ENCODE measurements at places on chromosomes 12 and 14. TPM values are rescaled to one million over a fixed set of nuclear protein-coding genes. Genes with fewer than 3 reads are reported as not detected.

DNA sequence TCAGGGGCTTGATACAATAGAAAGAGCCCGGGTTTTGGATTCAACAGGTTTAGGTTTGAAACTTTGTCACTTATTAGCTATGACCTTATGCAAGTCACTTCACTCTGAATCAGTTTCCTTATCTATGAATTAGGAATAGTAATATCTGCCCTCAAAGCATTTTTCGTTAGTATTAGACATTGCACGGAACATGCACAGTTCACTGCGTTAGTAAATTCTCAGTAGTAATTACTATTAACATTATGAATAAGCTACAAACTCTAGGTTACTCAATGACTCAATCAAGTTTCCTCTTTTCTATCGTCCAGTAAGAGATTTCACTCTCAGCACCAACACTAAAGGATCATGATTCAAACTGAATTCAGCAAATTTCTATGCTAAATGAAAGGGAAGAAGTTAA lies 150.3 kb downstream of the CEP83 start:
- DNase-seq, result no peak

DNA sequence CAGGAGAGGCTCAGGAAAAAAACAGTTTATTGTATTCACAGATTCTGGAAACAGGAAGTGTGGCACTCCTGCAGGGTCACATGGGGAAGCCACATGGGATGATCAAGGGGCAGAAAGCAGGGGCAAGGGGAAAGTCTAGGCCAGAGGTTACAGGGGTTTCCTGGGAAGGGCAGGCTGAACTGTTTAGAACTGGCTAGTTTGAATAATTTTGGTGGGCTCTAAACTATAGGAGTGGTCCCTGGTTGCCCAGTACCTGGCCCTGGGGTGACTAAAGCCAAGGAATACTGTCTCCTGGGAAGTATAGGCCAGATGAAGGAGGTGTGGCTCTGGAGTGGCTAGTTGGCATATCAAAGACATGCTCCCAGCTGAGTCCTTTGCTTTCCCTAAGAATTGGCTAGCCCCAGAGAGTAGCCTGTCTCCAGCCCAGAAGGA lies 169.2 kb downstream of the SLC41A2 start:
- no peak for DNase-seq

GRCh38 chr14:55170526-55170925 lies 20.9 kb downstream of the DLGAP5 start:
- DNase-seq, result no peak

DNA sequence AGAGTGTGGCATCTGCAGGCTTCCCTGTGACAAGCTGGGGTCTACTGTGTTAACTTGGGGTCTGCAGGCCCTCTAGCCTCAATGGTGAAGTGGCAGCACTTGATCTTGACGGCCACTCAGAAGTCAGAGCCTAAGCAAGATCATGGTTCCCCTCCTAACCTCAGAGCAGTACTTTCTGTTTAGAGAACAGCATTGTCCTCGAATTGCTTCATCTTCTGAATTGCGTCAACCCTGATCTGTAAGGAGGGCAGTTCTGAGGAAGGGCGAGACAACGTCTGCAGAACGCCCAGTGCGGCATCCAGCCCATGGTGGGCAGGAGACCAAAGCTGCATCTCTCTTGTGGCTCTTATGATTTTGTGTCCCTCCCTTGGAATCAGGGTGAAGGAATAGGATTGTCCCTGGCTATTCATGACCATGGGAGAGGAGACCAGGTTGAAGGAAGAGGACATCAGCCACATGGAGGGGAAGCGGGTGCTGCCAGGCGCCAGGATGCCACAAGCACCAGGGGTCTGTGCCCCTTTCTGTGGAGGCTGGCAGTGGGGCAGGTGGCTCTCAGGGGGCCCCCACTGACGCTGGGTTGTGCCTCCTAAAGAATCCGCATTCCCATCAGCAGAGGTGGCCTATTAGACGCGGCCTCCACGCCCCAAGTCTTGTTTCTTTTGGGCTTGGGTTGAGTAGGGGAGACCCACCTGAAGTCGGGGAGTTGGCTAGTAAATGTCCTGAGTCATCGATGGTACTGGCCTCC lies 2.2 kb downstream of the SERPINA9 start:
- peak; percentile 25 for DNase-seq

The NID2 gene
- total RNA-seq, result 33.5 TPM

The OTUB2 gene
- 1.2 TPM for total RNA-seq

The ACVRL1 gene
- 86.6 TPM for total RNA-seq

DNA sequence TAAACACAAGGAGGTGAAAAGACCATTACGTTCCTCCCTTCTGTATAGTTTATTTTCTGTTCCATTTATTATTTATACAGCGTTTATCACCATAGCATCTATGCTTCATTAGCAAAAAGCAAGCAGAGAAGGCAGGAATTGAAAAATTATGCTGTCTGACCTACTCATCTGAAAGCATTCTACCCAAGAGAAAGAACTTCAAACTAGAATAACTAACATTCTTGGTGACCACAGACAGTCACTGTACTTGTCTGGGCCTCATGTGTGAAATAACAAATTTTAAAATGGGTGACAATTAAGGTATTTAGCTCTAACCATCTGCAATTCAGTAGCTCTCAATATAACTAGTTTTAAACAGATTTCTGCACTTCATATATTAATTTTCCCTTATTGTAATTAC lies 29.3 kb upstream of the PDE3A start:
- no peak for DNase-seq

GRCh38 chr12:12715128-12715458 lies 2.1 kb upstream of the CDKN1B start:
- no peak for DNase-seq

DNA sequence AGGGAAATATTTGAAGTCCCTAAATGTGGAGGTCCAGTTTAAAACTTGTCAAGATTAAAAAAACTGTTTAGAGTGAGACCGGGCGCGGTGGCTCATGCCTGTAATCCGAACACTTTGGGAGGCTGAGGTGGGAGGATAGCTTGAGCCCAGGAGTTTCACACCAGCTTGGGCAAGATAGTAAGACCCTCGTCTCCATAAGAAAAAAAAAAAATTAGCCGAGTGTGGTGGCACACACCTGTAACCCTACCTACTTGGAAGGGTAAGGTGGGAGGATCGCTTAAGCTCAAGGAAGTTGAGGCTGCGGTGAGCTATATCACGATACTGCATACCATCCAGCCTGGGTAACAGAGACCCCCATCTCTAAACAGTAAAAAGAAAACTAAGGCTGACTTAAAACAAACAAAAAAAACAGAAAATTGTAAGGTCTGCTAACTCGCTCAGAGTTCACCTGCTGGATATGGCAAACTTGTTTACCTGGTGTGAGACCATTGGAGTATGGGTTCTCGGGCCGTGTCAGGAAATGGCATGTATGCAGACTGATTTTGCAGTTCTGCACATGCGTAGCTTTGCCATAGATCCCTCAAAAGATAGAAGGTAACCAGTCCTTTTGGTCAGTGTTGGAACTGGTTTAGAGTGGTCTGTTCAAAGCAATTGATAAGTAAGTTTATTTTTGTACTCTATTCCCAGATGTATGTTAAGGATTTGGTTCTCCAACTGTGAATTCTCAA lies 2.1 kb downstream of the RNF10 start:
- peak; percentile 38 for DNase-seq

GRCh38 chr12:32641287-32641901 lies 37.7 kb upstream of the DNM1L start:
- no peak for DNase-seq

- peak; percentile 17 for DNase-seq
These were observed 33.5 kb downstream of the CCNK start for GRCh38 chr14:99514552-99515300.

GRCh38 chr12:108918206-108918605 lies 38.3 kb downstream of the DAO start:
- DNase-seq, result no peak

DNA sequence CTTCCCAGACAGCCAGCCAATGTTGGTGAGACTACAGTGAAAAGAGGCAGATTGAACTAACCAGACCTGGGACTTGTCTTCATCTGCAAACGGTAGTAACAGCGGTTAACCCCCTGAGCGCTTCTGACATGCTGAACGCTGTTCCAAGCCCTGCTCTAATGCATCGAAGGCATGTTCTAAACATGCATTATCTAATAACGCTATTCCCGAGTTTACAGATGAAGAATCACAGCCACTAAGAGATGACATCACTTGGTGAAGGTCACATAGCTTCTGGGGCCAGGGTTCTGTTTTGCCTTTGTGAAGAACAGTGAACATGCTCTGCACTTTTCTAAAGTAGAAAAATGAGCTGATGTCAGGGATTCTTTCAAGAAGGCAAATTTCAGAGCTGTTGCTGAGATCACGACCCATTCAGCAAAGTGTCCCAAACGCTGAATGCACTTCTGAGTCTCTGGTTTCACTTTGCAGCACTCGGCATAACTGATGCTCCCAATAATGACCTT lies 56.0 kb downstream of the FOS start:
- no peak for DNase-seq

- DNase-seq, result no peak
These were observed 100.6 kb downstream of the DIO2 start for GRCh38 chr14:80110721-80111120.

- no peak for DNase-seq
These were observed 1066.5 kb downstream of the TMTC2 start for GRCh38 chr12:83753205-83753604.

DNA sequence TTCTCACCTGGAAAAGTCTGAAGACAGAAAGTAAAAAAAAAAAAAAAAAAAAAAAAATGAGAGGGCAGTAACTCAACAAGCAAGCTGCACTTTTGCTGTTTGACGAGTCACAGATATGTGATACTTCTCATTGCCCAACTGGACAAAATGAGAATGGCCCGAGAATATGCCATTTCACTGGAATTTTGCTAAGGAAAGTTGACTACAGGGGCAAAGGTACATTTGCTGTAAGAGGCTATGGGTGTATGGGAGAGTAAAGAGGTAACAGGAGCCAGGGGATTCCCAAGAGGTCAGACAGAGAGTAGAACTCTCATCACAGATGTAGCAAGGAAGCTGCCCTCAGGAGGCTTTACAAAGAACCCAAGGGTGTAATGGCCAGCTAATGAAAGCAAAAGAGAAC lies 22.9 kb downstream of the KIF21A start:
- DNase-seq, result no peak

DNA sequence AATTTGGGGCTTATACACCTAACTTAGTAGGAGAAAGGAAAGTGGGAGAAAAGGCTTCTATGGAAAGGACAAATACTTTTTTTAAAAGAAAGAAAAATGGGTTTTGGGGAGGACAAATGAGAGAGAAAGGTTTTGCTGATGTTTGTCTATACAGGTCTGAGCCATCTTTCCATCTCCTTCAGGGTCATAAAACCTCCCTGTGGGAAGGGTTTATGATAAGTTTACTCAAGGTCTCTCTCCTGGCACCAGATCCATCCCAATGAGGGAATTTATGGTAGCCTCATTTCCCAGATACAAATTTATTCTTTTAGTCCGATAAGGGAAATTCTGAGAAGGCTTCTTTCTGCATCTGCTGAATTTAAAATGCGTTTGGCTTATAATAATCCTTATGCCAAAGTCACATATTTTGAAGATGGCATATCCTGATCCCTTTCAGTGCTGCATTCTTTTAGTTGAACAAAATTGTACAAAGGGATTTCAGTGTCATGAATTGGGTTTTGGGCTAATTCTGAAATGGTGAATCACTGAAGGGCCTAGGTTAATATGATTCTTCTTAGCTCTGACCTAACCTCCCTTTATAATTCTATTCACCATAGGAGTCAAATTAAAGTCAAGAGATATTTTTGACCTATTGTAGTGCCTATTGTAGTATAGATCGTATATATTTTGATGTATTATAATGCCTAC lies 173.5 kb upstream of the DYRK2 start:
- no peak for DNase-seq

DNA sequence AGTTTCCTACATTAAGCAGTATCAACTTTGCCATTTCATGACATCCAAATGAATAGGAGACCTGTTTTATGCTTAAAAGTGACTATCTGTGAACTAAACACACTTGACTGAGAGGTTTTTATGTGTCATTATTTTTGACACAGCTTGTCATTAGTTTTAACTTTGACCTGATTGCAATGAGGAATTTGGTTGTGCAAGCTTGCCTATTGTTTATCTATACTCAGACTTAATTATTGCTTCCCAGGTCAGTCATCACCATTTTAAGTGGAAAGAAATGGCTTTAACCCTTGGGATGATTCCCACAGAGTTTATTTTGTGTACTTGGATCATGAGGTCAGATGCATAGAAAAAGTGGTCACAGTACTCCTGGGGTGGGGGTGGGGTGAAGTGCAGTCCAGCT lies 171.0 kb upstream of the PRICKLE1 start:
- no peak for DNase-seq

The SMOC1 gene
- total RNA-seq, result 1.3 TPM

GRCh38 chr12:111219440-111219839 lies 149.5 kb downstream of the PHETA1 start:
- DNase-seq, result no peak

The GLIPR1L1 gene
- not detected for total RNA-seq

The NDRG2 gene
- total RNA-seq, result 94.1 TPM

The CALCOCO1 gene
- 167 TPM for total RNA-seq

DNA sequence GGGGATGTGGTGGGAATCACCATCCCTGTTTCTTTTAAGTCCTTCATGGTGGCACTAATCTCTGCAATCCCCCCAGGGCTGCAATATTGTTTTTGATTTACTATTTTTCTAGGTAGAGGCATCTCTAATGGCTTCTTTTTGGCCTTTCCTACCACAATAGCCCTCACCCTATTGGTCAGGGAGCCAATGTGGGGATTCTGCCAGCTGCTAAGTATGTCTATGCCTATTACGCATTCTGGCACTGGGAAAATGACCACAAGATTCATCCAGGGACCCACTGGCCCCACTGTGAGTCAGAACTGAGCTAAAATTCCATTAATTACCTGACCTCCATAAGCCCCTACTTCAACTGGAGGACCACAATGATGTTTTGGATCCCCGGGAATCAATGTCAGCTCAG lies 15.9 kb upstream of the GLIPR1L2 start:
- DNase-seq, result no peak

The EPYC gene
- not detected for total RNA-seq
